ENCODE measurements at places on chromosomes 1 and 21. TPM values are rescaled to one million over a fixed set of nuclear protein-coding genes. Genes with fewer than 3 reads are reported as not detected.

INSRR gene
- total RNA-seq: not detected

MAGI3 gene
- 3.7 TPM for total RNA-seq

HES4 gene
- total RNA-seq: 0.51 TPM

MCM3AP gene
- 125 TPM for total RNA-seq

KCND3 gene
- total RNA-seq: not detected

AJAP1 gene
- not detected for total RNA-seq

GPR25 gene
- not detected for total RNA-seq

CFAP74 gene
- total RNA-seq: not detected

OR2T33 gene
- total RNA-seq: not detected

FOXE3 gene
- not detected for total RNA-seq

KIF14 gene
- 12.6 TPM for total RNA-seq
